ENCODE measurements at places on chromosomes 11 and 22.

GRCh38 chr11:121899520-121899919 is 216.5 kb downstream of the BLID start:
- no peak for DNase-seq

DNA sequence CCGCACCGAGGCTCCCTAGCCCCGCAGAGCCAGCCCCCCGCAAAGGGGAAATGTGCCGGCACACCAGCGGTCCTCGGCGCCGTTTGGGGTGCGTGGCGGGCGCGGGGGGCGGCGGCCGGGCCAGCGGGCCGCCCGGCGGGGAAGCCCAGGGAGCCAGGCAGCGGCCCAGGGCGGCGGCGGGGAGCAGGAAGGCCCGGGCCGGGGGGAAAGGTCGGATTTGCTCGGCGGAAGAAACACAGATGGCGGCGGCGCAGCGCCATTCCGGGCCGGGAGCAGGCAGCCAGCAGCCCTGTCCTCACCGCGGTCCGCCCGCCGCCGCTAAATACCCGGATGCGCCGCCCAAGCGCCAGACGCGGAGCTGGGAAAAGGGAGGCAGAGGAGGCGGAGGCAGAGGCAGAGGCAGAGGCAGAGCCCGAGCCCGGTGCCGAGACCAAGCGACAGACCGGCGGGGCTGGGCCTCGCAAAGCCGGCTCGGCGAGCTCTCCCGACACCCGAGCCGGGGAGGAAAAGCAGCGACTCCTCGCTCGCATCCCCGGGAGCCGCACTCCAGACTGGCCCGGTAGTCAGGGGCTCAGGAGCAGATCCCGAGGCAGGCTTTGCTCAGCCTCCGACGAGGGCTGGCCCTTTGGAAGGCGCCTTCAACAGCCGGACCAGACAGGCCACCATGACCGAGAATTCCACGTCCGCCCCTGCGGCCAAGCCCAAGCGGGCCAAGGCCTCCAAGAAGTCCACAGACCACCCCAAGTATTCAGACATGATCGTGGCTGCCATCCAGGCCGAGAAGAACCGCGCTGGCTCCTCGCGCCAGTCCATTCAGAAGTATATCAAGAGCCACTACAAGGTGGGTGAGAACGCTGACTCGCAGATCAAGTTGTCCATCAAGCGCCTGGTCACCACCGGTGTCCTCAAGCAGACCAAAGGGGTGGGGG is 2.6 kb upstream of the GCAT start:
- peak; percentile 24 for DNase-seq

GRCh38 chr11:2256293-2256913 is 14.0 kb downstream of the ASCL2 start:
- DNase-seq: no peak

- no peak for DNase-seq
Observed at GRCh38 chr11:15800111-15800800, 556.1 kb downstream of the SOX6 start.

- DNase-seq: no peak
Observed at GRCh38 chr22:39266398-39267030, 21.7 kb upstream of the PDGFB start.

- DNase-seq: no peak
Observed at GRCh38 chr11:92480499-92480898, 255.9 kb downstream of the FAT3 start.

- DNase-seq: no peak
Observed at GRCh38 chr11:133418218-133418617, 114.1 kb downstream of the OPCML start.

GRCh38 chr22:39994041-39994565 is 651 bp upstream of the FAM83F start:
- peak; percentile 30 for DNase-seq

- DNase-seq: no peak
Observed at GRCh38 chr11:5124891-5125620, 13.1 kb downstream of the OR52A5 start.

DNA sequence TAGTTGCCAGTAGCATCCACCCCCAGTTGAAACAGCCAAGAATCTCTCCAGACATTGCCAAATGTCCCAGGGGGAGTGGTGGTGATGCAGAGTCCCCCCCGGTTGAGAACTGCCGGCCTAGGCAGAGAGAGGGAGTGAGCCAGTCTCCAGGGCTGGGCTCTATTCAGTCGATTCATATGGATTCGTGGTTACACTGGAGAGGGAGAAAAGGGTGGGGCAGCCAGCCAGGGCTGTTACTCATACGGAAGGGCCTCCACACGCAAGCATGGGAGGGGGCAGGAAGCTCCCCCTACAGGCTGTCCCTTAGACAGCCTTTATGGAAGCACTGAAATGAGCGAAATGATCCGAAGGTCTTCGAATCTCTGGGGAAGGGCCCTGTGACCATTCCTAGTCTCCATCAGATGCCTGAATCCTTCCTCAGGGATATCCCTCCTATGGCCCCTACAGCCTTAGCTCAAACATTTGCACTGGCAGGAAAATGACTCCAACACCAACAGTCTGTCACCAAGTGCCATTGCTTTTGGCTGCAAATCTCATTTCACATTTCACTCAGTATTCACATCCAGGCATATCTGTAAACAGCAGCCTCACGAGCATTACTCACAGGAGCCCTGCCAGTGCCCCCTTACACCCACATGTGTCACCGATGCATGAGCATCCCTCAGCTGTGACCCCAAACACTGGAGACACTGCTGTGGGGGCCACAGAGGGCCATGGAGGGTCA is 18.4 kb upstream of the TLCD5 start:
- DNase-seq: no peak

DNA sequence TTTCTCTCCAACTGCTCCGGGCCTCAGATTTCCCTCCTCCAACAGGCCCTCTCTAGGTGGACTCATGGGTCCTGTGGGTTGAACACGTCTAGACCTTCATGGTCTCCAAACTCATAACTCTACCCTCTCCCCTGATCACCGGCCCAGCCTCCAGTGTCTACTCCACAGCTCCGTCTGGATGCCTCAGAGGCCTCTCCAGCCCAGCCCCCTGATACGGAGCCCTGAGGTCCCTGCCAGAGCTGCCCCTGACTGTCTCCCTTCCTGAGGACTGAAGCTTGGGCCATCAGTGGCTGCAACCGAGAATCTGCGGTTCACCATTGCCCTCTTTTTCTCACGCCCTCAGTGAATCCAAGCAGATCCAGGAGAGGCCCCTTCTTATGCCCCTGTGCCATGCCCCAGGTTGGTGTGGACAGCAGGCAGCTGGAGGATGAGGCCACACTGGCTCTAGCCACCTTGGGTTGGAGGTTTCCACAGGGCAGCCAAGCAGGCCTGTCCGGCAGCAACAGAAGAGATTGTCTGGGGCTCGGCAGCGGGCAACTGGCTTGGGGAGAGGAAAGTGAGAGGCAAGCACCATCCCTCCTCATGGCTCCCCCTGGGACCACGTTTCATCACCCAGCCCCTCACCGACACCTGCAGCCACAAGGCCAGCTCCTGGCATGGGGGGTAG is 104.6 kb upstream of the FGF3 start:
- no peak for DNase-seq

DNA sequence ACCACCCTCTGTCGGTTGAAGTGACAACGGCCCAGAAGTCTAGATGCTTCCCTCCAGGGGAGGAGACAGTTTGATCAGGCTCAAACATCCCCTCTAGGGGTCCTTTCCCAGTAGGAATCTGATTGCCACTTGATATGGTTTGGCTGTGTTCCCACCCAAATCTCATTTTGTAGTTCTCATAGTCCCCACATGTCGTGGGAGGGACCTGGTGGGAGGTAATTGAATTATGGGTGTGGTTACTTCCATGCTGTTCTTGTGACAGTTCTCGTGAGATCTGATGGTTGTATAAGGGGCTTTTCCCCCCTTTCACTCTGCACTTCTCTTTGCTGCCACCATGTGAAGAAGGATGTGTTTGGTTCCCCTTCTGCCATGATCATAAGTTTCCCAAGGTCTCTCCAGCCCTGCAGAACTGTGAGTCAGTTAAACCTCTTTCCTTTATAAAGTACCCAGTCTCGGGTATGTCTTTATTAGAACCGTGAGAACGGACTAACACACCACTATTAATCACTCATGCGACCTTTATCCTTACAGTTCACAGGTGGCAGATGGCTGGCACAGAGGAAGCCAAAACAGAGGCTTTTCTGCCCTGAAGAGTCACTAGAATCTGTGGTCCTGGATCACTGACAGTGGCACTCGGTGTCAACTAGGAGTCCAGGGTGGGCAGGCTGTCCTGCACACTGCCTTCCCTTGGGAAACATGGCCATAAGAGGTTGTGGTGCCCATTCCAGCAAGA is 21.6 kb downstream of the ASPHD2 start:
- DNase-seq: no peak

GRCh38 chr11:129589190-129589860 is 213.7 kb downstream of the BARX2 start:
- DNase-seq: no peak

- no peak for DNase-seq
Observed at GRCh38 chr11:5719703-5720495, 16.3 kb upstream of the OR56B1 start.

- DNase-seq: no peak
Observed at GRCh38 chr11:27186580-27186979, 146.0 kb downstream of the BBOX1 start.

DNA sequence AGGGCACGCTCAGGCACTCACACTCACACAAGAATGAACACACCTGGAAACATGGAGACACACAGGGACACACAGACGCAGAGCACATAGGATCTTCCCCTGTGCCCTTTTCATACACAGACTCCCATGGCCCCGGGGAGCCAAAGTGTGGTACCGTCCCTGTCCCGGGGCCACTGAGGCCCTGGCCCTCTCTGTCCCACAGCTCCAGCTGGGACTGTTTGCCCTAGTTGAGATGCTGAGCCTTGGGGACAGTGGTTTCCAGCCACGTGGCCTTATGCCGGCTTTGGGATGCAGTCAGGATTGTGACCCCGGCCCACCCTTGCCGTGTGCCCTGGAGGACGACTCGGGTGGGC is 100.7 kb downstream of the BCR start:
- no peak for DNase-seq

Measured in T-helper 22 cell (primary cell).